Calu3 (cell line): ENCODE measurements at places on chromosomes 16 and 17. TPM values are rescaled to one million over a fixed set of nuclear protein-coding genes. Genes with fewer than 3 reads are reported as not detected.
A peak's percentile ranks its signal among the peaks of the same experiment; 100 is the strongest.

DNA sequence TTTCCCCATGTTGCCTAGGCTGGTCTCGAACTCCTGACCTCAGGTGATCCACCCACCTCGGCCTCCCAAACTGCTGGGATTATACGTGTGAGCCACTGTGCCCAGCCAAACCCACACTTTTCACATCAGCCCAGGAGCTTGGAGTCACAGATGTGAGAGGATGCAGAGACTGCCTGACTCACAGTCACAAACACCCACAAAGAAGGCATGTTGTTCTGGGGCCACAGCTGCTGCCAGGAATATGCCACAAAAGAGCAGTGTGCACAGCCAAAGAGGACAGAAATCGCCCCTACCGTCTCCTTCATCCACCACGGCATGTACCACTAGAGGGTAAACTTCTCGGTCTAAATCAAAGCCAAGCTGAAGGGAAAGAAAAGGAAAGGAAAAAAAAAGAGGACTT, 25.1 kb upstream of the FOXJ1 start:
- no peak for DNase-seq

GRCh38 chr16:74775255-74775654, 635 bp upstream of the FA2H start:
- DNase-seq: no peak

DNA sequence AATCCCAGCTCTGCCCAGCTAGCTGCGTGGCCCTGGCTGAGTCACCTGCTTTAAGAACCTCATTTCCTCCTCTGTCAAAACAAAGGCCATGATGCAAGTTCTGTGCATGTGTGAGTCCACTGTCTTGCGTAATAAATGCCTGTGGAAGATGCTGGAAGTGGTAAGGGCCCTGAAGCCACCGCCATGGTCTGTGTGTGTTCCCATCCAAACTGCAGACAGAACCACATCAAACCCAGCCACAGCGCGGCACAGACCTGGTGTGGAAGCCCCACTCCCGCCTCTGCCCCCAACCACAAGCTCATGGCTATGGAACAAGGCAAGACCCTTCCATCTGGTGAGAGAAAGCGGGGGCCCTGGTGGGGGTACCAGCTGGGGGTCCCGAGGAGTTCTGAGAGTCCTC, 26.0 kb downstream of the NECAB2 start:
- peak; percentile 58 for DNase-seq

DNA sequence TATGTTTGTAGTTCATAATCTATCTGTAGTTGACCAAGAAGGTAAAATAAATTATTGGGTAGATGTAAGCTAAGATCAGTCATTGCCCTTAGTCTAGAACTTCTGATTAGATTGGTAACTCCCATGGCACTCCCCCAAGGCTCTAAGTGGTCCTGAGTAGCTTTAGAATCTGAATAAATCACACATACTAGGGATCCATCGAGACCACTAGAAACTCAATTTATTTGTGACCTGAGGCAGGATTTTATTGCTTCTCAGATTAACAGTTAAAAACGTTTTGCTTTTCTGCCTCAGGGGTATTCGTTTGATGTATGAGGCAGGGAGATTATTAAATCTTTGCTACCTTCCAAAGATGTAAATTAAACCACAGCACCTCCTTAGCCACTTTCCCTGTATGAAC, 24.9 kb downstream of the CMTR2 start:
- no peak for DNase-seq

GRCh38 chr16:89921702-89922476, 1.3 kb upstream of the TUBB3 start:
- peak; percentile 94 for DNase-seq

DNA sequence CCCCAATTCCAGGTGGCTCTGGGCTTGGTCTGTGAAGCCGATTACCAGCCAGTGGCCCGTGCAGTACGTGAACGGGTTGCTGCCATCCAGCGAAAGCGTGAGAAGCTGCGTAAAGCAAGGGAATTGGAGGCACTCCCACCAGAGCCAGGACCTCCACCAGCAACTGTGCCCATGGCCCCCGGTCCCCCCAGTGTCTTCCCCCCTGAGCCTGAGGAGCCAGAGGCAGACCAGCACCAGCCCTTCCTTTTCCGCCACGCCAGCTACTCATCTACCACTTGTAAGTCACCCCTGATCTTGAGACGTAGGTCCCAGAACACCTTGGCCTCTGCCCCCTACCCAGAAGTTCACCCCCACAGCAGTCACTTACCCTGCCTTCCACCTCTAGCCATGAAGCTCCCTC, 6.9 kb downstream of the WNK4 start:
- no peak for DNase-seq

Gene KRTAP3-2
- total RNA-seq: not detected in 2 replicates

Gene ABCC11
- total RNA-seq: 0.26 and 0.56 TPM in 2 replicates

- peak; percentile 56 for DNase-seq
These were observed 1.3 kb upstream of the CLEC19A start for GRCh38 chr16:19284207-19284606.

GRCh38 chr17:50916708-50917417, 50.7 kb upstream of the TOB1 start:
- no peak for DNase-seq

Gene MT1F
- 2.6 and 7.7 TPM in 2 replicates for total RNA-seq

DNA sequence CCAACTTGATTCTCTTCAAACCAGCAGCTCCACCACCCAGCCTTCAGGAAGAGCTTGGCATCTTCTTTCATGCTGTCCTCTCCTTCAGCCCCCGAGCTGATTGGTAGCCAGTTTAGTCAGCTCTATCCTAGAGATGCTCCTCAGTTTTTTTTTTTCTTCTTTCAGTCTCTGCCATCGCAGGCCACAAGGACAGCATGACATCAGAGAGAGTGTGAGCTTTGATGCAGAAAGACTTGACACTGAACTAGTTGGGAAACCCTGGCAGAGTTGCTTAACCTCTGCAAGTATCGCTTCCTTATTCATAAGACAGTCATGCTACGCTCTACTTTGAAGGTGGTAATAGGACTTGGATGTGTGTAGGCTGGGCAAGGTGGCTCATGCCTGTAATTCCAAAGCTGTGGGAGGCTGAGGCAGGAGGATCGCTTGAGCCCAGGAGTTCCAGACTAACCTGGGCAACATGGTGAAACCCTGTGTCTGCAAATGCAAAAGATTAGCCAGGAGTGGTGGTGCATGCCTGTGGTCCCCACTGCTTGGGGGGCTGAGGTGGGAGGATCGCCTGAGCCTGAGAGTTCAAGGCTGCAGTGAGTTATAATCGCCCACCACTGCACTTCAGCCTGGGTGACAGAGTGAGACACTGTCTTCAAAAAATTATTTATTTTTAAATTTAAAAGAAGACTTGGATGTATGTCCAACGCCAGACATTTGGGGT, 2.6 kb downstream of the CD300LB start:
- no peak for DNase-seq

DNA sequence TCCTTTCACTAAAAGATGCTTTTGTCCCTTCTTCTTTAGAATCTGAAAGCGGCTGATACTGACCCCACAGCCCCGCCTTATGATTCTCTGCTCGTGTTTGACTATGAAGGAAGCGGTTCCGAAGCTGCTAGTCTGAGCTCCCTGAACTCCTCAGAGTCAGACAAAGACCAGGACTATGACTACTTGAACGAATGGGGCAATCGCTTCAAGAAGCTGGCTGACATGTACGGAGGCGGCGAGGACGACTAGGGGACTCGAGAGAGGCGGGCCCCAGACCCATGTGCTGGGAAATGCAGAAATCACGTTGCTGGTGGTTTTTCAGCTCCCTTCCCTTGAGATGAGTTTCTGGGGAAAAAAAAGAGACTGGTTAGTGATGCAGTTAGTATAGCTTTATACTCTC, 10.1 kb upstream of the TANGO6 start:
- DNase-seq: no peak

- peak; percentile 26 for DNase-seq
These were observed 1.1 kb downstream of the CREBBP start for GRCh38 chr16:3879258-3879886.

Gene RBFOX1
- total RNA-seq: not detected in 2 replicates

- no peak for DNase-seq
These were observed 260.8 kb upstream of the TNRC6C start for GRCh38 chr17:77697480-77698400.

Gene FAM171A2
- 0.95 and 2.0 TPM in 2 replicates for total RNA-seq

GRCh38 chr17:60066576-60066975, 12.1 kb downstream of the HEATR6 start:
- DNase-seq: no peak

Gene TP53TG3F
- total RNA-seq: not detected in 2 replicates

Gene LGALS9
- 93.1 and 214 TPM in 2 replicates for total RNA-seq

DNA sequence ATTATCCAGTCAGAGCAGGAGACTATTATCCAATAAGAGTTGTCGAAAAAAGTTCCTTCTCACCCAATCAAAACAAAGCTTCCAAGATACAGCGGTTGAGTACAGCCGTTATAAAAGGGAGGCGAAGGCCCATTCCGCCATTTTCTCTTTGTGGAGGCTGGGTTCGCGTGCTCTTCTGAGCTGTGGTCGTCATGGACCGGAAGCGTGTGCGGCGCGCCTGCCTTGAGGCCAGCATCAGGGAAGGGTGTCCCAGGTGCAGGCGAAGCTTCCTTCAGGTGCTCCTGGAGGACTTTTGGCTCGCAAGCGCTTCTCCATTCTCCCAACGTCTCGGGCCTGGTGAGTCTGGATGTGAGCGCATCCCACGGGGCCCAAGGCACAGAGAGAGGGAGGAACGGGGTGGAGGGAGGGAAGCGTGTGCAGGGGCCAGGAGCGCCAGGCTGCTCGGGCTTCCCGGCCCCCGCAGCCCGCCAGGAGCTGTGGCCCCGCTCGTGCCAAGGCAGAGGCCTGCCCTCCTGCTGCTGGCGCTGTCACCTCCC, 99.2 kb downstream of the GOSR1 start:
- DNase-seq: no peak

Gene CHTF8
- 131 and 146 TPM in 2 replicates for total RNA-seq

GRCh38 chr17:56893503-56893902, 20.3 kb downstream of the TRIM25 start:
- DNase-seq: no peak

DNA sequence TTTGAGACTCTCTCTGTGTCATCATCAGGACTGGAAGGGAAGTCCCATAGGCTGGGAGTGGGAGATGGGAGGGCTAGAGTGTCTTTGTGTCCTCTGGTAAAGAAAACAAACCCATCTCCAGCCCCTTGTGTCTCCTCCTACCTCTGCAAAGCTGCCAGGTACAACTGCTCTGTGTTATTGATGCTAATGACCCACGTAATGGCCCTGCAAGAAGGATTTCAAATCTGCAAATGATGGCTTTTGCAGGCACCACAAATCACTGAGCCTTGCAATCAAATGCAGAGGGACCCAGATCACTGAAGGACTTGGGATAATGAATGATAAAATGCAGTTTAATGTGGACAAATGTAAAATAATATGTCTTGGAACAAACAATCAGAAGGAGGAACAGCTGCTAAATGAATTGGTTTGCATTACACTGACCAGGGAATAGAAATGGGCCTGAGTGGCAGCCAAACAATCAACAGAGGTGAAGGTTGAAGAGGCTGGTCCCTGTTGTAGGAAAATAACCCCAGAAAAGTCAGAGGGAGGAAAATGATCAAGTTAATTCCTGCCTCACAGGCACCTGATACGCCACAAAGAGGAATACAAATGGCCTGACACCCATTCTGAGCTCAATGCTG, 425.1 kb downstream of the UTP18 start:
- no peak for DNase-seq

Gene KRTAP9-4
- not detected in 2 replicates for total RNA-seq

GRCh38 chr17:42177684-42178083, 3.3 kb downstream of the KCNH4 start:
- no peak for DNase-seq

GRCh38 chr17:57889892-57890856, 40.3 kb upstream of the MRPS23 start:
- peak; percentile 55 for DNase-seq

GRCh38 chr17:80064696-80065095, 28.3 kb downstream of the CCDC40 start:
- no peak for DNase-seq

DNA sequence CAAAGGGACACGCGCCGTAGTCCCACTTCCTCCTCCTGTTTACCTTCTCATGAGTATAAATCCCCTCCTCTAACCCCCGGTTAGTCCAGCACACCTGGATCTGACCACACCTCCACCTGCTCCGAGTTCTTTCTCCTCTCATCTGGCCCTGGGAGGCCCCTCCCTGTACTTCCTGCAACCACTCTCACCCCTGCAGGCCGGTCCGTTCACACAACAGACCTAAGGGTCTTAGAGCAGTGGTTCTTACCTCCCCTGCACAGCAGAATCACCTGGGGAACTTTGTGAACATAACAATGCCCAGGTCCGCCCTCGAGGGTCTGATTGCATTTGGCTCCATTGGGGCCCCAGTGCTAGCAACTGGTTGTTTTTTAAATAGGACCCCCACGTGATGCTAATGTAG, 24.8 kb downstream of the TMEM114 start:
- DNase-seq: peak; percentile 35

Gene KRT20
- 0.66 and 1.7 TPM in 2 replicates for total RNA-seq

Gene TMC7
- total RNA-seq: 10.1 and 10.8 TPM in 2 replicates

DNA sequence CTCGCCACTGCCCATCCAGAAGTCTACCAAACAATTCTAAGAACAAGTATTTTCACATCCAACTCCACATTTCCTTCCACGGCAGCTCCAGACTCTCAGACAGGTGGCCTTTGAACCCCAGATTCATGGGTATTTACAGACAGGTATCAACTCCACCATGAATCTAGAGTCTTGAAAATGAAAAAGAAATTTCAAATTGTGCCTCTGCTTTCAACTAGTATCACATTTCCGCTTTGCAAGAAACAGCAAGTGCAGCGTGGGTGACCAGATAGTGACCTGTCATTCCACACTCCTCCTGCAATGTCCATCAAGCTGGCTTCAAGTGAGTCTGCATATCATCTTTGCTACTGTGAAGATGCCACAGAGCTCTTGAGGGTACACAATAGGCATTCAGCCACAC, 232.4 kb upstream of the RPL38 start:
- DNase-seq: no peak

GRCh38 chr17:80365001-80365965, 49.7 kb upstream of the ENDOV start:
- DNase-seq: no peak

DNA sequence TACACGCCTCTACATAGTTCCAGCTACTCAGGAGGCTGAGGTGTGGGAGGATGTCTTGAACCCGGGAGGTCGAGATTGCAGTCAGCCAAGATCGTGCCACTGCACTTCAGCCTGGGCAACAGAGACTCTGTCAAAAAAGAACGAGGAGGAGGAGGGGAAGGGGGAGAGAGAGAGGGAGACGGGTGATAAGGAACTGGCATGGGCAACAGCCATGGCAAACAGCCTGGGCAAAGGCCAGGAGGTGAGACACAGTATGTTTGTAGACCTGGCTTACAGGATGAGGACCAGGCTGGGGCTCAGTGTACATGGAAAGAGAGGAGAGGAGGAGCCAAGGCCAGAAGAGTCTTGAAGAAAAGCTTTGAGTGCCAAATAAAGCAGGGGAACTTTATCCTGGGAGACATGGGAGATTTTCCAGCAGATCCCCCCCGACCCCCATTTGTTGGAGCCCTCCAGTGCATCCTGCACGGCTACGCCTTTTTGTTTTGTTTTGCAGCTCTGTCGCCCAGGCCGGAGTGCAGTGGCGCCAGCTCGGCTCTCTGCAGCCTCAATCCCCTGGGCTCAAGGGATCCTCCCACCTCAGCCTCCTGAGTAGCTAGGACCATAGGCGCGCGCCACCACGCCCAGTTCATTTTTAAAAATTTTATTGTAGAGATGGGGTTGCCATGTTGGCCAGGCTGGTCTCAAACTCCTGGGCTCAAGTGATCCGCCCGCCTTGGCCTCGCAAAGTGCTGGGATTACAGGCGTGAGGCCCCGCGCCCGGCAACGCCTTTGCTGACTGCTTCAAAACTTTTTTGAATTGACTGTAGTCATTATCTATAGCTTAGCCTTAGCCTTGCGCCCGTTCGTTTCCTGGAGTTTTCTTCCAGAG, 1.3 kb upstream of the ALKBH5 start:
- DNase-seq: no peak

Gene NEUROD2
- not detected in 2 replicates for total RNA-seq
